Amygdala (tissue), 56 donors: ENCODE measurements at places on chromosomes 7 and 10.

- no peak for DNase-seq
Measured at GRCh38 chr7:37438906-37439652, 9.6 kb downstream of the ELMO1 start.

- DNase-seq: no peak
Measured at GRCh38 chr10:16905320-16905719, 88.1 kb upstream of the RSU1 start.

GRCh38 chr10:10872035-10872673 lies 145.5 kb upstream of the CELF2 start:
- no peak for DNase-seq

DNA sequence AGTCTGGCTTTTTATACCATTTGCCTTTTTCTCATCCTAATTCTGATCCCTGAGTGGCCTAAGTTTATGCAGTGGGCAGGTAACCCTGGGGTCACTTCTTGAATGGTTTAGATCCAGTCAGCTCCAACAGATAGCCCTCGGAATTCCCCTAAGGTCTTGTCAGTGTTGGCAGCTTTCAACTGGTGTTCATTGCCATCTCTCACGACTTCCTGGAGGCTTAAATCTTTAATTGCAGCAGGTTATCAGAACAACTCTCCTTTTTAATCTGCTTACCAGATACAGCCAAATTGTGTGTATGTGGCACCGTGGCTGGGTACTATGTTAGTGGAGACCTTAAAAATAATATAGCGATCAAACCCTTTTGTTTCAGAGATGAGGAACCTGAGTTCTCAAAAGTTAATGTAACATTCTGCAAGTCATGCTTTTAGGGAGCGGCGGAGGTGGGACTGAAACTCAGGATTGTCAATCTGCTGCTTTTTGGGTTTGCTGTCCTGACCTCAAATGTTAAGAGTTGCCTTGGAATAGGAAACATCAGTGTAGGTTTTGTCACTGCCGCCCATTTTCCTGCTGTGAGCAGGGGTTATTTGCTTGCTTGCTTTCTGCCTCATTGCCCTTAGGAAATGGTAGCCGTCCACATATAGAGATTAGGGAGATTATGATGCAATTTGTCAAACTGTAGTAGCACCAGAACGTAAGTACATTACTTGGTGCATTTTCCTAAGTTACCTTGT lies 818 bp downstream of the DLD start:
- no peak for DNase-seq
